Retina (tissue), 1 donor: ENCODE measurements at places on chromosomes 16 and 17.

DNA sequence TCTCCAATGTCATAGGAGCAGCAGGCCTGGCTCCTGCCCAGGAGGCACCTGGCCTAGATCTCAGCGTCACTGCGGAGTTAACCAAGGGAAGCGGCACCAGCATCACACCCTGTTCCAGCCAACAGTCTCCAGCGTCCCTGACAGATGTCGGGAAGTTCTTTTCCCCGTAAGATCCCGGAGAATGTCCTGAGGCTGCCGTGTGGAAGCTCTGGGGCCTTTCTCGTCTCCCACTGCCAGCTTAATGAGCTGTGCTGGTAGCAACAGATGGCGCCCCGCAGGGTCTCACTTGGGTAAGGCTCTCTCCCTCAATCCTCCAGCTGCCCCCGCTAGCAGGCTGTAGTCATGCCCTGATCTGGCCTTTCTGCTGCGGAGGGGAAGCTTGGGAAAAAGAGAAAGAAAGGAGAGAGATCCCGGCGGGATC lies 57.5 kb downstream of the MARCHF10 start:
- DNase-seq: peak; percentile 76

DNA sequence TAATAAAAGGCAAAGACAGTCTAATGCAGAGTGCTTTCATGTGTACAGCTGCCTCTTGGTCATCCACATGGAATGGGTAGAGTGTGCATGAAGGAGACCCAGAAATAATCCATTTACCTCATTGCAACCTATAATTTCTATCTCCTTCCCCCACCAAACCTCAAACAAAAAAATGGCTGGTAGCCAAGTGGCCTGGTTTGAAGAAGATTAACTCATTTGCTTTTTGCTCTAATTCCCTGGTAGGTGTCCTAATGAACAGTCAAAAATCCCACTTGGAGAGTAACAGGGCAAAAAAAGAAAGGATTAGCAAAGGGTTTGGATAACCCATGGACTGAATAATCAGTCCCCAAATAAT lies 13.0 kb upstream of the LYRM9 start:
- DNase-seq: no peak

GRCh38 chr17:60720763-60721531 lies 43.3 kb downstream of the BCAS3 start:
- DNase-seq: peak; percentile 70

DNA sequence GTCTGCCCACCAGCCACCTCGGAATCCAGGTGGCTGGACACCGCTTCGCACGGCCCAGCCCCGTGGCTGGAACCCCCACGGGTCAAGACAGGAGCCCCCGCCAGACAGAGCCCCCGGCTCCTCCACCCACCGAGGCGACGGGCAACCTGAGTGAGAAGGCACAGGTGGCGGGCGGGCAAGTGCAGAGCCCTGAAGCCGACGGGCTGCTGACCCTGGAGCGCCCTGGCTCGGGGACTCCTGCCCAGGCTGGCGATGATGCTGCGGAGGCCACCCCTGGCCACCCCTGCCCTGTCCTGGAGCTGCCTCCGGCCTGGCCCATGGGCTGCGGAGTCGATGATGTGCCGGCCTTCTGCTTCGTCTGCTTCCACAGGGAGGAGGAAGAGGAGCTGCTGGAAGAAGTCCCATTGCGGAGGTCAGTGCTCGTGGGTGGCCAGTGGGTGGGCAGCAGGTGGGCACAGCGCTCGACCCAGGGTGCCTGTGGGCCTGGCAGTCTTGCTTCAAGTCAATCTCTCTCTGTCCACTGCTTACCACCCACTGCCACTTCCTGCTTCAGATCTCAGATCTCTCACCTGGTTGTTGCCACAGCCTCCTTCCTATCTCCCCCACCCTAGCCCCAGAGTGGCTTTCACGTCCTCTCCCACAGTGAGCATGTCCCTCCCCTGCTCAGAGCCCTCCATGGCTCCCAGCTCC lies 33.1 kb upstream of the SBK1 start:
- peak; percentile 47 for DNase-seq

DNA sequence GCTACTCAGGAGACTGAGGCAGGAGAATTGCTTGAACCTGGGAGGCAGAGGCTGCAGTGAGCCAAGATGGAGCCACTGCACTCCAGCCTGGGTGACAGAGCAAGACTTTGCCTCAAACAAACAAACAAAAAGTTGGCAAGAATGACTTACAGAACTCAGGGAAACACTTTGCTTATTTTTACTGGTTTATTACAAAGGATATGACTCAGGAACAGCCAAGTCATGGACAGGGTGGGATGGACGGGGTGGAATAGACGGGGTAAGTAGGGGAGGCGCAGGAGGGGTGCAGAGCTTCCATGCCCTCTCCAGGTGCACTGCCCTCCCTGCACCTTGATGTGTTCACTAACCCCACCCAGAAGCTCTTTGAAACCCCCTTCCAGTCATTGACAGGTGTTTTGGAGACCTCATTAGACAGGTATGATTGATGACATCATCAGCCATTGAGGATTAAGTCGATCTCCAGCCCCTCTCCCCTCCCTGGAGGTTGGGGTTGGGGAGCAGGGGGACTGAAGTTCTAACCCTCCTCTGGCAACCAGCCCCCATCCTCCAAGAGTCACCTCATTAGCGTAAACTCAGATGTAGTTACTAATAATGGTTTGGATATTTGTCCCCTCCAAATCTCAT lies 41.3 kb upstream of the ZCCHC14 start:
- no peak for DNase-seq

DNA sequence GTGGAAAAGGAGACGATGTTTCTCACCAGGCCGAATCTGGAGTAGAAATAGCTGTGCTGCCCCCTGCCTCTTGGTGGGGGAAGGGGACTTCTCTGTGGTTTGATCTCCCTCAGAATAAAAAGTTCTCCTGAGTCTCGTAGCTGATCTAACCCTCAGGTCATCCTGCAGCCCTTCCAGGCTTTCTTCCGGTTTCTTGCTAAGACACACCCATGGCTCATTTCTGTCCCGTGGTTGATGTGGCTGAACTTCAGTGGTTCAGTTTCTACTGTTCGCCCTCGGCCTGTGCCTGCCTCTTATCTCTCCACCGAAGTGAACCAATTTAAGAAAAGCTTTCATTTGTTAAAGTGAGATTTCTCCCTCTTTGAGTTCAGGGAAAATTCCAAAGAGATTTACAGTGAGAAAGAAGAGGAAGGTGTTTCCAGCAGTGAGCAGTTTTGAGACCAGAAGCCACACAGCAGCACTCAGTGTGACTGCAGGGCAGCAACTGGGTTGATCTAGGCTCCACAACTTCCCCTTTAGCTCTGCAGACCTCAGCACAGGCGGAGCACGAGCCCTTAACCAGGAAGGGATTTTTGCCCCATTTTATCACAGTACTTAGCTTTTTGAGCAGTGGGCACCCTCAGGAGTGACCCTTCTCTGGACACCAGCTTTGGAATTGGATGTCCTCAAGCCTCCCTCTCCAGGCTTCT lies 34.9 kb upstream of the CACNG5 start:
- no peak for DNase-seq

- DNase-seq: no peak
Observed at GRCh38 chr17:60327901-60328273, 64.0 kb downstream of the USP32 start.

DNA sequence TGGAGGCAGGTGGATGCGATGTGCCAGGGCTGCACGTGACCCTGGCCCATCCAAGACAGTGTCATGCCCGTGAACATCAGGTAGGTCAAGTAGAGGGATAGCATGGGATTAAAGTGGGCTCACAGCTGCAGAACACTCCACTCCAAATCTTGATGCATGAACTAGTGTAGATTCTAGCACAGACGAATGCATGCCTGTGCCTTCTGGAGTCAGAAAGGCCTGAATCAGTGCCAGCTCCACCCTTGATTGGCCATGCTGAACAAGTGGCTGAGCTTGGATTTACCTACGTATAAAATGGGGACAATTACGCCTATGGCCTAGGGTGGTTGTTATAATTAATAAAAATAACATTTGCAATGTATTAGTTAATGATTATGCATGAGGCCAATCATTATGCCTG lies 10.6 kb downstream of the IRX3 start:
- DNase-seq: no peak

- no peak for DNase-seq
Observed at GRCh38 chr17:10745231-10745630, 15.4 kb upstream of the TMEM220 start.

- no peak for DNase-seq
Observed at GRCh38 chr16:84349862-84350684, 18.3 kb upstream of the ATP2C2 start.

DNA sequence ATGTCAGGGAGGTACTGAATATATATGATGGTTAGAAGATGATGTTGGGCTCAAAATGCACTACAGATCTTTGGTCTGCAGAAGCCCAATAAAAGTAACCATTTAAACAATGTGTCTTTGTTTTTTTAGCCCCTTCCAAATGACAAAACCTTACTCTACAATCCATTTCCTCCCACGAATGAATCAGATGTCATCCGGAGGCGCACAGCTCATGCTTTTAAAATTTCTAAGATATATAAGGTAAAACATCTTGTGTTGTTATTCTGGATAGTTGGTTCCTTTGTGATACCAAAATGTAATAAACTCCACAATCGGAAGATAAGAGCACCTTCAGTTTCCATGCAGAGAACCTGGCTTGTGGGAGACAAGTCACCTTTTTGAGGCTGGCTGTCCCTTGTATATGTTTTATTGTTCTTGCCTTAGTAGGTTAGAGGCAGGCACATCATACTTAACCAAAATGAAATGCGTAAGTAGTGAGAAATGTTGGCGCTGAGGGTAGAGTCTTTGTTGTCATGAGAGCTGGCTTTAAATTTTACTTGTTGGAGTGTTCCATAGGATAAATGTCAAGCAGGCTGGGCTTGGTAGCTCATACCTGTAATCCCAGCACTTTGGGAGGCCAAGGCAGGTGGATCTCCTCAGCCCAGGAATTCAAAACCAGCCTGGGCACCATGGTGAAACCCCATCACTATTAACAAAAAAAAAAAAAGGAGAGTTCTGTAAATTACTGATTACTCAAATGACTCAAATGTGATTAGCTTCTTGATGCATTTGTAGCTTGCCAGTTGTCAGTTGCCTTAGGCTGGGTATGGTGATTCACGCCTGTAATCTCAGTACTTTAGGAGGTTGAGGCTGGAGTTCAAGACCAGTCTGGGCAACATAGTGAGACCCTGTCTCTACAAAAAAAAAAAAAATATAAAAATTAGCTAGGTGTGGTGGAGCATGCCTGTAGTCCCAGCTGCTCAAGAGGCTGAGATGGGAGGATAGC lies 19.7 kb upstream of the SNTB2 start:
- DNase-seq: no peak
